ENCODE measurements at places on chromosomes 2 and 18.

DNA sequence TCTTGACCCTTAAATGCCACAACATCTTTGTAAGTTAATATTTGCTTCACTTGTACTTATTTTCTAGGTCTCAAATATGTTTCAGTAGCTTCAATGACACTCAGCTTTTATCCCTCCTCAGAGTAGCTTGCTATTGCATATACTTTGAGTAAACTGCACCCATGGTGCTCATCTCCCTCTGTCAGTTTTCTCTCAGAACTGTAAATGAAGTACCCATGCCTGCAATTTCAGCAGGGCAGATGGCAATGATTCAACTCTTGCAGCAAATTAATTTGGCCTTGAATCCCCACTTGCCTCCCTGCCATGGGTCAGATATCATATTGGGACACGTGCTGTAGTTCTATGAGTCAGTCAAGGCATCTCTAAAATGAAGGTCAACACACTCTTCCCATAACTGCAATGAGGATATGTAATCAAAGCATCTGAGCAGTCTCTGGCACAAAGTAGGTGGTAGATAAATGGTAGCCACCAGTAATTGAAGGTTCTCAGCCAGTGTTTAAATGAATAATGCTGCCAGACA, 225.8 kb downstream of the PIEZO2 start:
- no peak for DNase-seq

- no peak for DNase-seq
Measured at GRCh38 chr2:65436824-65437221, 4.4 kb upstream of the SPRED2 start.

GRCh38 chr2:118852605-118853128, 5.2 kb upstream of the EN1 start:
- no peak for DNase-seq

GRCh38 chr18:44957461-44957860, 276.8 kb downstream of the SETBP1 start:
- no peak for DNase-seq

- no peak for DNase-seq
Measured at GRCh38 chr18:34760444-34760843, 50.3 kb downstream of the DTNA start.

DNA sequence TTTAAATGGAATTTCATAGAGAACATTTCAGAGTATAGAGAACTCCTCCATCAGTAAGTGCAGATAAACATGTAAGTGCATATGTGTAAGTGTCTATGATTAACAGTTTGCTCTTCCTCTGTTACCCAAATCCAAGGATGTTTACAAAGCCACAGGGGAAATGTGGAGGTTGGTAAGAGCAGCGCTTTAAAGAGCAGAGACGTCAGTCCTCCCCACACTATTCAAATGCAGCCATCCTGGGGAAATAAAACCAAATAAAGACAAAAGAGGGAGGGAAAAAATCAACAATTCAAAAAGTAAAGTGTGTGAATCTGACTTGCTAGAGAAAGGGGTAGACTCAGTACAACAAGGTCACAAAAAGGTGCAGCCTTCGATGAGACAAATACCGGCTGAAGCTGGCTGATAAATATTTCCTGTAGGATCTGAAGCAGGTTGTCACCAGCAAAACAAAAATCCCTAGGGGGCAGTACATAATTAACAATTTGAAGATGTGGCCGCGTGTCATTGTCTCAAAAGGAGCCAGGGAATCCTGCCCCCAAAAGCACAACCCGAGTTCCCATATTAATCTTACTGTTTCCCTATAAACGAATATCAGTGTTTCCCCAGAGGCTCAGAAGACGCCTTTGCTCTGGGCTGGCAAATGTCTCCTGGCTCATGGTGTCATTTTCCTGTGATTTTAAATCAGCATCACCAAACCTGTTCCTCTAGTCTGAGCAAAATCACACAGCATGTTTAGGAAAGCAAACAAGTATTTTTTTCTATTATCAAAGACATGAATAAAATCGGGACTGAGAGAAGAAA, 216.5 kb downstream of the CDCA7 start:
- DNase-seq = no peak

DNA sequence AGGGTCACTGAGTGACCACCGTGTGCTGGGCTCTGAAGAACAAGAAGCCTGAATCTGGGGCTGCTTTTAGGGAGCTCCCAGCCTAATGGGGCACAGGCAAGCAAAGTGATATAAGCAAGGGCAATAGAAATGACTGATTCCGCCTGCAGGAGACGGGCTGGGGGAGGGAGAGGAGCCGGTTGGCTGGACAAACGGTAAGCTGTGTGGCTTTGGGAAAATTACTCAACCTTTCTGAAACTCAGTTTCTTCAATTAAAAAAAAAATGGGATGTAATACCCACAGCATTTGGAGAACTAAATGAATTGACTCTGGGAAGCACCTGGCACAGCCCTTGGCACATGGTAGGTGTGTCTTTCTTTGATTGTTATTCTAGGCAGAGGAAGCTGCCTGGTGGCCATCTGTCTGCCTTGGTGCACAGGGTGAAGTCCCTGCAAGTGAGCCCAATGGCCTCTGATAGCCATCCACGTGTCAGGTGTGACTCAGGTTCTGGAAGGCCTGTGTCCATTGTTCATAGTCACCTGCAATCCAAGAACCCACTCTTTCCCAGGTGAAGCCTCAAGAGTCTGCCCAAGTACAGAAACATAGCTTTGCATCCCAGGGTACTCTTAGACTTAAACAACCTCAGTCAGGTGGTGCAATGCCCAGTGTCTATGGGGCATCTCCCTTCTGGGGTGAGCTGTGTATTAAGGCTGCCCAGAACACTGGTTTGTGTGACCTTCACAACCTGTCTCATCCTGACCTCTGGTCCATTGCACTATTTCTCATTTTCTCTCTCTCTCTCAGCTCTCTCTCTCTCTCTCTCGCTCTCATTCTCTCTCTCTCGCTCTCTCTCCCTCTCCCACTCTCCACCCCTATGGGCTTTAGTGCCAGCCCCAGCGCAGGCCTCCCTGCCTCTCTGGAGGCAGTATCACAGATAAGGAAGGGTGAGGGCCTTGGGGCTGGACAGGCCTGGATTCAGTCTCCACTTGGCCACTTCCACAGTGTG, 30.0 kb upstream of the NTSR2 start:
- DNase-seq = no peak

Measured in AG04449 (cell line).